ENCODE measurements at places on chromosomes 5 and 9.
A peak's percentile ranks its signal among the peaks of the same experiment; 100 is the strongest.

GRCh38 chr5:135365281-135365680, 33.8 kb downstream of the MACROH2A1 start:
- no peak for DNase-seq

- no peak for DNase-seq
Measured at GRCh38 chr9:15469406-15469805, 41.4 kb downstream of the PSIP1 start.

DNA sequence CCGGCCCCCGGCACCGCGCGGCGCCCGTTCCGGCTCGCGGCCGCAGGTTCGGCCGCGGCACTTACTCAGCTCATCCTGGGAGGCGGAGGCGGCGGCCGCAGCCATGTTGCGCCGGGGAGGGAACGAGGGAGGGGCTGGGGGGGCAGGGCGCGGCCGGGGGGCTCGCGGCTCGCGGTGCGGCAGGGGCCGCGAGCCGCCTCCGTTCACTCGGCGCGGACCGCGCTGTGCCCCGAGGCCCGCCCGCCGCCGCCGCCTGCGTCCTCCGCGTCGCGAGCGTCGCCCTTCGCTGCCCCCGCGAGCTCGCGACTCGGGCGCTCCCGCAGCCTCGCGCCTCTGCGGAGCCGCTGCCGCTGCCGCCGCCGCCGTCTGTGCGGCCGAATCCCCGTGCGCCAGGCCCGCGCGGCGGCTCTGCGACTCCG, 735 bp downstream of the ECPAS start:
- DNase-seq: peak; percentile 58

GRCh38 chr5:107619781-107620180, 51.0 kb downstream of the EFNA5 start:
- DNase-seq: no peak

- DNase-seq: no peak
Measured at GRCh38 chr9:38137342-38137741, 68.3 kb upstream of the SHB start.

DNA sequence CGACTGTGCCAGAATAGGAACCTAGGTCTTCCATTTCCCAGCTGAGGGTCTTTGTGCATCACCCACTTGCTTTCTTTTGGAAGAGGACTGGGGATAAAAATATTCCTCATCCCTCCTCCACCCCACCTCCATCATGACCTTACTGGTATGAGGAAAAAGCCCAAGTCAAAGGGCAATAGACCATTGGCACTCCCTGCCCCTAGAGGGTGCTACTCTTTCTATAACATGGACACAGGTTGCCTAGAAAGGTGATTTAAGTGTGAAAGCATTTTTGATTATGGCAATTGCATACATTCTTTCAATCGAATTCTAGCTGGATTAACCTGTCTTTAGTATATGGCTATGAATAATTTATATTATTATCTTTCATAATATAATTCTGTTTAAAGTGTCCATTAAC, 22.8 kb upstream of the ZNF618 start:
- no peak for DNase-seq

DNA sequence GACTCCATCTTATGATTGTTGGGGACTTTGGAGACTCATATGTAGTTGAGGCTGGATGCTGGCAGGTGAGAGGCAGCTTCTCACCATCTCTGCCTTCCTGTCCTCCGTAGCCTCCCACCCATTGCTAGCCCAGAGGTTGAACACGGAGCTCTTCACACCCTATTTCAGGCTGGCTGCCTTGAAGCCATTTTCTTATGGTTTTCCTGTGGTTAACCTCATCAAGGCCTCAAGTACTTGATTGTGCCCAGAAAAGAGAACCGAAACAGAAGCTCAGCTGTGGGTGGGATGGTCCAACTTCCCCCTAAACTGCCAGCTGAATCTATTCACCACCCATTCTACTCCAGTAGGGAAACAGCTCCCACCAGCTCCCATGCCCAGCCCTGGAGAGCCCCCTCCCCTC, 102.9 kb downstream of the LIFR start:
- no peak for DNase-seq
